ENCODE measurements at places on chromosomes 16 and 17.

GRCh38 chr17:7440113-7440833 lies 961 bp downstream of the FGF11 start:
- DNase-seq = no peak

- DNase-seq = no peak
Observed at GRCh38 chr17:10096596-10096995, 101.8 kb downstream of the GAS7 start.

- DNase-seq = no peak
Observed at GRCh38 chr17:65963179-65963578, 228.8 kb downstream of the CEP112 start.

GRCh38 chr16:89442588-89442987 lies 47.8 kb downstream of the ANKRD11 start:
- DNase-seq = no peak

GRCh38 chr16:5621826-5622225 lies 524.2 kb upstream of the EEF2KMT start:
- no peak for DNase-seq

- DNase-seq = no peak
Observed at GRCh38 chr17:66987059-66987616, 22.6 kb downstream of the CACNG4 start.

- DNase-seq = no peak
Observed at GRCh38 chr17:8438441-8438840, 2.8 kb downstream of the NDEL1 start.
